NCI-H2081 treated with DMSO at 0.1 percent for 48 hours (cell line): ENCODE measurements at places on chromosomes 1 and 21.

DNA sequence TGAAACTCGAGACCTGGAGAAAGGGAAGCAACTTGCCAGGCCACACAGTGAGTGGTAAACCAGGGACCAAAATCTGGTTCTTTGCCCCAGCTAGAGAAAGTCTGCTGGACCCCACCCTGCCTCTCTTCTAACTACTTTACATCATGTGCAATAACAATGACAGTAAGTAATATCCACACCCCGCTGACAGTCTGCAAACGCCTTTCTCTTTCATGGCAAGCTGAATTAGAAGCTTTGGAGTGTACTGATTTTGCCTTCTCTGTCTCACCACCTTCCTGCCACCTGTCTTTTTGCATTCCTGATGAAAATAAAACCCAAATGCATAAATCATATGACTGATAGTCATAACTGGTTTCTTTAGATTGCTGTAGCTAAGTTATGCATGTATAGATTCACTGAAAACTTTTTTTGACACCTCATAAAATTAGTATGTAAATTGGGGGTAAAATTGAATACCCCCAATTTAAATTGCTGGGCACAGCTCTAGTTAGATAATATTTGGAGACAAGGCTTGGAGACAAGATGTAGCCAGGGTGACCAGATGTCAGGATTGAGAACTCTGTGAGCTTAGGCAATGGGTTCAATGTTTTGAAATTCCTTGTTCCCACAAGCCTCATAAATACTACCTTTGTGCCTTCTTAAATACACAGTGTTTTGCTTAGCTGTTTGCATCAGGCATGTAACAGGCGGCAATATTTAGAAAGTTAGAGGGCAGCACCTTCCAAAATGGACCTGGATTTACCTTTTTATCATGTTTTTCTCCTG lies 73.5 kb downstream of the ST6GALNAC5 start:
- DNase-seq, result no peak

- no peak for DNase-seq
Measured at GRCh38 chr21:41399246-41399800, 26.7 kb upstream of the MX1 start.

DNA sequence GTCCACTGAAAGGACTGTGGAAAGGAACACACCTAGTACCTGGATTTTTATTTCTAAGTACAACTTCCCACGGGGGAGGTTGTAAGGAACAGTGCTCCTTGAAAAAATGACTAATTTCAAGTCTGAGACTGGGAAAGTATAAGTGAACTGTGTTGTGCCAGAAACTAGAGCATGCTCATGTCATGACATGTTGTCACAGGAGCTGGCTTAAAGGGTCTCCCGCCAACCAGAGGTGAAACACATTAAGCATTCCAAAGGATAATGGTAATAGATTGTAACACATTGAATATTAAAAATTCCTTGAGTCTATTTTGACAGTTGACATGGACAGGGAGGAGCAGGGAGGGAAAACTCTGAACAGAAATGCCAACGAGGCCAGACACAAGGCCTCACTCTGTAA lies 6.3 kb downstream of the ATP2B4 start:
- no peak for DNase-seq

DNA sequence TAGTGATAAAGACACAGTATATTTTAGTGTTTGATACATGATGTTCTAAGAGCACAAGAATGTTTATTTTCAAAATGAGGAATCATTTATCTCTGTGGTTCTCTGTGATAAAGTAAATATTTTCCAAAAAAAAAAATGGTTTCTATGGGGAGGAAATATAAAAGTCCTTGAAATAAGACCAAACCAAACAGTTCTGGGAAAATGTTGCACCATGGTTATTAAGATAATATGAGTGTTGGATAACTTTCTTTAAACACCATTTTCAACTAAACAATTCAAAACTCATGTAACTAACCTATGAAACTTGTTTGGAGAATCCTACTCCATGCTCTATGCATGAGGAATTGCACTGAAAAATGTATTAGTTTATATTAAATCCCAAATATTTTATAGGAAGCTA lies 184.6 kb downstream of the KCNT2 start:
- no peak for DNase-seq

GRCh38 chr1:44296086-44296485 lies 59.0 kb downstream of the ERI3 start:
- no peak for DNase-seq

GRCh38 chr1:93679546-93679945 lies 2.1 kb downstream of the BCAR3 start:
- no peak for DNase-seq

GRCh38 chr1:207923561-207923960 lies 12.6 kb upstream of the CD34 start:
- DNase-seq, result no peak

DNA sequence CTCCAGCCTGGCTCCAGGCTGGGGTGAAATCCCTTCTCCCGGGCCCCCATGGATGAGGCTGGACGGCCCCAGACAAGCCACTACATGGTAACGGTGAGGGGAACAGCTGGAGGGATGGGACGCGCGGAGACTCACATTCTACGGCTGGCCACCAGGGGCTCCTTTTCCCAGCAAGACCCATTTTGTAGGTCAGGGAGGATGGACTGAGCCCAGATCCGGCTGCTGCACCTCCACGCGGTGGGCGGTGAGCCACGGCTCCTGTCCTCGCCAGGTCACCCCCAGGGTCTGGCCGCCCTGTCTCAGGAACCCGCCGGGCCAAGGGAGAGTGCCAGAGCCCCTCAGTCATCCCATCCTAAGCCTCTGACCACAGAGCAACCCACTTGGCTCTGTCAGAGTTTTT lies 75.0 kb upstream of the ACTRT2 start:
- DNase-seq, result no peak

DNA sequence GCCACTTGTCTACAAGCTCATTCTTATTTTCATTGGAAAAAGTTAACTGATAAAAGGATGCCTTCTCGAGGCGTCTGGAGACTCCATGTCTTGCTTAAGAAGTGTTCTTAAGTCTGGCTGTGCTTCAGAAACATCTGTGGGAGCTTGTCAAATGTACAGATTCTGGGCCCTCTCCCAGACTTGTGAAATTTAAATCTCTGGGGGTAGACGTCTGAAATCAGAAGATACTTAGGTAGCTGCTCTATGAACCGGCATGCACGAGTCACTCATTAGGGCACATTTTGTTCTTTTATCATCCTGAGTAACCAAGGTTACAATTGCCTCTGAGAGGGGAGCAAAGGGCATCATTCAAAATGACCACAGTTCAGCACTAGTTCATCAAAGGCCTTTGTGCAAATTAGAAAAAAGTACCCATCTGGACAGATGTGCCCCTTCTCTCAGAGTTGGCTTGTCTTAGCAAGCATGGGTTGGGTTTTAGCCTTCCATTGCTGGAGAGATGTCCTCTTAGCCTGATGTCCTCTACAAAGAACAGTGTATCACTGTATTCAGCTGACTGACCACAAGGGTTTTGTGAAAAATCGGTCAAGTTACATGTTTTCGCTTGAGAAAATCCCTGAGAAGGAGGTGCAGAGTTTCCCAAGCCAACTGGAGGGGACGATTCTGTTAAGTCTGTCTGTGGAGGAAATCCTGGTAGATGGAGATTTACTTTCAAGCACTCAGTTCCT lies 156.9 kb downstream of the ASTN1 start:
- DNase-seq, result no peak

GRCh38 chr1:192602757-192603156 lies 27.2 kb downstream of the RGS1 start:
- DNase-seq, result no peak

GRCh38 chr1:186420923-186421322 lies 40.0 kb downstream of the PDC start:
- no peak for DNase-seq

- DNase-seq, result no peak
Measured at GRCh38 chr1:116291024-116291423, 82.0 kb upstream of the ATP1A1 start.

- DNase-seq, result no peak
Measured at GRCh38 chr1:232861107-232861506, 55.9 kb downstream of the MAP10 start.

- no peak for DNase-seq
Measured at GRCh38 chr1:214364786-214365295, 83.9 kb downstream of the SMYD2 start.

- no peak for DNase-seq
Measured at GRCh38 chr21:26003404-26003803, 167.2 kb downstream of the APP start.

DNA sequence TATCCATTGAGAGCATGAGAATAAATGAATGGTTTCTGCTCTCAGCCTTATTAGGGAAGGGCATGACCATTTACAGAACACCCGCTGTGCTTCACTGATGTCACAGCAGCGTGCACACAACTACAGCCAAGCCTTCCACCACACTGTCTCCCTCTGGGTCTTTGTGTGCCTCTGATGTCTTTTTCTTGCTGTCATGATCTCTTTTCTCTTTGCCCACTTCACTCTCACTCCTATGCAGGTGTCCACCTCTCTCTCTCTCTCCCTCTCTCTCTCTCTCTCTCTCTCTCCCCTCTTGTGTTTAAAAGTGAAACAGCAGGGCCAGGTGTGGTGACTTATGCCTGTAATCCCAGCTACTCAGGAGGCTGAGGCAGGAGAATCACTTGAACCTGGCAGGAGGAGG lies 232.5 kb upstream of the JUN start:
- DNase-seq, result no peak

- no peak for DNase-seq
Measured at GRCh38 chr1:206809504-206810084, 37.3 kb upstream of the IL10 start.

GRCh38 chr1:93925206-93925605 lies 16.0 kb upstream of the GCLM start:
- no peak for DNase-seq

- DNase-seq, result peak; percentile 1
Measured at GRCh38 chr1:75991497-75992114, 59.4 kb upstream of the ASB17 start.
